ENCODE measurements at places on chromosomes 12 and 14.
A peak's percentile ranks its signal among the peaks of the same experiment; 100 is the strongest.

GRCh38 chr12:32253154-32253790, 146.1 kb upstream of the FGD4 start:
- peak; percentile 18 for DNase-seq

DNA sequence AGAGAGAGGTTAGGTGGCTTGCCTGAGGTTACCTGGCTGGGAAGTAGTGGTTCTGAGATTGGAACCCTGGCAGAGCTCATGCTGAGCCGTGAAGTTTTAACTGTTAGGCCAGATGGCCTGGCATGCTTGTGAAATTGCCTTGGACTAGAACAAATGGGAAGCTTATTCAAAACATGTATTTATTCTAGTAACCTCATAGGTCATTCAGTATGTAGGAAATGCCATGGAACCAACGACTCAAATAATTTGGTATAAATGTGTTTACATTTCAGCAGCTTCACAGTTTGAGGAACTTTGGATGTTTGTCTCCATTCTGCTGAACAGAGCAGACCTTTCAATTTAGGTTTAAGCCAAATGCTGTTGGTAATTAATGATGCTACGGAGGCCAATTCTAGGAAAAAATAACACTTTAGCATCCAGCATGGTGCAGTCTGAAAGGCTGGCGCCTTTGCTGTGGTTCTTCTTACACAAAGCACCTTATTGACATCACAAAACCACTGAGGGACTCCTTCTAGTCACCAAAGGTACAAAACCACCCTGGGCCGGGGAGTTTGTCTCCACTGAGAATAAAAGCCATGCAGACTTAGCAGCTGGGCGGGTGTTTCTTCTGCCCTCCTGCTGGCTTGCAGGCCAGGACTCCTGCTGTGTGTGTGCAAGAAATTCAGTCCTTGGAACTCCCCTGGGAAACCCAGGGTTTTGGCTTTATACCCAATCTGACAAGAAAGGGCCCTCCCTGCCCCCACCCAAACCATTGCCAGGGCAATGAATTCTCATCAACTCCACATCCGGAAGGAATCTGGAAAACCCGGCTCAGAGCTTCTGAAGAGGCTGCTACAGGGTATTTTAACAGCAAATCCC, 64.2 kb downstream of the ELK3 start:
- DNase-seq = peak; percentile 59

- no peak for DNase-seq
Observed at GRCh38 chr14:88791252-88791621, 1.5 kb downstream of the EML5 start.

DNA sequence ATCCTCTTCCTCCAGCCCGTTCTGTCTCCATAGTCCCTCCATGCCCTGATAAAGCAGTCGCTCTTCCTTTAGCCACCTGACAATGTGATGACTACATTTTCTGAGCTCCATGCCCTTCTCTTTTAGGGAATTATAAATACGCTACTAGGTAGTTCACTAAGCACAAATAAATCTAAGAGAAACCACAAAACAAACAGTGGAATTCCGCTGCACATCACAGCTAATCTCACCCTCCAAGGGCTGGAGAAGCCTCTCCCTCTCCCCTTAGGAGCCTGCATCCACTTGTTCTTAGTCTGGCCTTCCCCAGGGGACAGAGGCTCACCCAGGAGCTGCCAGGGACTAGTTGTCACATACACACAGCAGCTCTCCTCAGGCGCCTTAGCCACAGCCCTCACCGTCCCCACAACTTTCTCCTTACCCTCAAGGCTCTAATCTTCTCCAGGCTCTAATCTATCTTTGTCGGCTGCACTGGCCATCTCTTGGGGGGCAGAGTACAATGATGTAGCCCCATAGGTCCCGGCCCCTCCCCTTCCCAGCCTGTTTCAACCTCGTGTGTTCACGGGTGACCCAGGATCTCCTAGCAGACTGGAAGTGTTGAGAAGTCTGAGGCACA, 55.9 kb upstream of the GPR68 start:
- DNase-seq = no peak

DNA sequence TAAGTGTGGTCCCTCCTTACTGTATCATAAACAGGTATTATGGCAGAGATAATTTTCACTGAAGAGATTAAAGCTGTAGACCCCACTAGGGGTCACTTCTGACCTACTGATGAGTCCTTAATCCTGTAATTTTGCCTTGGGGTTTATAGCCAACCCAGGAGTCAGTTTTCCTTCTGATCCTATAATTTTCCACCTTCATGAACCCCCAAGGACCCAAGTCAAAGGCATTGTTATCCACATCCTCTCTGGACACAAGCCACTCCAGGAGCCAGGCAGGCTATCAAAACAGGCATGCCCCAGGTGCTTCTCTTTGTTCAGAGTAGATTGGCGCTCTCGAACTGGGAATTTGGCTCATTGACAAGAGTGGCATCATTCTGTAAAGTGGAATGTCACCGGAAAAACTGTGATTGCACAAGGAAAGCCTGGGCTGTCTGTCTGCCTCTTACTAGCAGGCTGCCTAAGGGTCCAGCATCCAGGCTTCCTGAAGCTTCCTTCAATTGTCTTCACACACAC, 1523.2 kb upstream of the FLRT2 start:
- no peak for DNase-seq

GRCh38 chr12:52050116-52050757, 1.0 kb upstream of the NR4A1 start:
- DNase-seq = no peak

DNA sequence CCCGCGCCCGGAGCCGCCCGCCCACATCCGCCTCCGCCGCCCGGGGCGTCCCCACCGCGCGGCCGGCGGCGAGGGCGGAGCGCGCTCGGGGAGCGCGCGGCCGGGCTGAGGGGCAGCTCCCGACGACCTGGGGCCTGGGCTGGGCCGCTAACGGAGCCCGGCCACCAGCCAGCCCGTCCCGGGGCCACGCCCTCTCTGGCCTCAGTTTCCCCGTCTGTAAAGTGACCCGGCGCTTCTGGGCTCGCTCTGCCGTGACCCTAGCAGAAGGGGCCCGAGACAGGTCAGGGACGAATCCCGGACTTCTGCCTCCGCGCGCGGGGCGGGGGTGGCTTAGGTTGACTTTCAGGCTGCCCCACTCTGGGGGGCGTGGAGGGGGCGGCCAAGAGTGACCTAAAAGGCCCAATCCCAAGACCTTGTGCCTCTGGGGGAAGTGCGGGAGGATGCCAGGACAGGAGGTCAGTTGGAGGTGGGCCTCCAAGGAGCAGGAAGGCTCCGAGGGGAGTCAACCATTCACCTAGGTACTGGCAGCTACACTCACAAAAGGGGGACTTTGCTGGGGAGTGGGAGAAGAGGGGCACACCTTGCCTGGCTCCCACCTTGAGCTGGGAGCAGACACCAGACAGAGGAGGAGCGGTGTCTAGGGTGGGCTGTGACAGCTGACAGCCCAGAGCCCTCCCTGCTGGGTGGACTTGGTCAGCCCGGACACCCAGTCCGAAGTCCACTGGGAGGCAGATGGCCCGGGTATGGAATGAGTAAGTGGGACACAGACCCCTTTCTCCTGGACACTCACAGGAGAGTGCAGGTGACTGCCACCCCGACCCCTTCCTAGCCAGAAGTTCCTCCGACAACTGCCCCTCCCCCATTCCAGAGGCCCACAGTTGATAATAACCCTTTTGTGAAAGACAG, 486 bp upstream of the AKT1 start:
- peak; percentile 73 for DNase-seq

GRCh38 chr12:57272337-57273151, 21.6 kb upstream of the STAC3 start:
- peak; percentile 60 for DNase-seq

- no peak for DNase-seq
Observed at GRCh38 chr14:20615996-20616395, 24.8 kb upstream of the RNASE12 start.

- no peak for DNase-seq
Observed at GRCh38 chr12:94318181-94318580, 141.5 kb downstream of the CEP83 start.

- DNase-seq = no peak
Observed at GRCh38 chr12:66321435-66321834, 19.1 kb downstream of the HELB start.

DNA sequence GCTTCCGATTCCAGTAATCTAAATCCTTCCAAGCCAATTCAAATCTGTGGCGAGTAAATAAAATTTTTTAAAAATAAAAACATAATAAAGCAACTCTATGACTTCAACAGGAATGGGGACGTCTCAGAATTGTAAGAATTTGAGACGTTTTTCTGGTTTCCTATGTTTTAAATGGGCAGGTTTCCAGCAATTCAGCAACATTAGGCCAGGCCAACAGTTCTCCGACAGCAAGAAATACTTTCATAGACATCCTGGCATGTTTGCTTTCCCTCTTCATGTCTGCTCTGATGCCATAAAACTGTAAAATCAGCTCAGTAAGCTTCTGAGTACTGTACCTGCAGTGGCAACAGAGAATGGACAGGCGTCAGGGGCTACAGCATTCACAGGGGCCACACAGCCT, 35.8 kb upstream of the DICER1 start:
- no peak for DNase-seq

- peak; percentile 46 for DNase-seq
Observed at GRCh38 chr12:87667378-87667777, 361.8 kb downstream of the C12orf50 start.

DNA sequence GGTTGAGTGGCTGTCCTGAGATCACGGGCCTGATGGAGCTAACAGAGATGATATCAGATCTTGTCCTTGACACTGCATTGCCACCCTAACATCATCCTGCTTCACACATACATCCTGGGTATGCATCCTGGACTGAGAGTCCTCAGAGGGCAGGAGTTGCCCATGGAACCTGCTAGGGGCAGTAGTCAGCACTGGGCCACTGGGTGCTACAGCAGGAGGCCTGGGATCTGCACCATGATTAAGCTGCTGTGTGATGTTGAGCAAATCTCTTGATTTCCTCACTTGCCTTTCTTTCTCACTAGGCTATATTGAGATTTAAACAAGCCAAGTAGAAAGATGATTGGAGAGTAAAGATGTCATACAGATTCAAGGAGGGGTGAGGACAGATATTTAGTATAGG, 22.1 kb upstream of the EIF4B start:
- DNase-seq = peak; percentile 52

GRCh38 chr12:123989168-123989567, 16.2 kb downstream of the ZNF664 start:
- DNase-seq = no peak

GRCh38 chr14:43887523-43887922, 619.6 kb downstream of the FSCB start:
- DNase-seq = no peak

DNA sequence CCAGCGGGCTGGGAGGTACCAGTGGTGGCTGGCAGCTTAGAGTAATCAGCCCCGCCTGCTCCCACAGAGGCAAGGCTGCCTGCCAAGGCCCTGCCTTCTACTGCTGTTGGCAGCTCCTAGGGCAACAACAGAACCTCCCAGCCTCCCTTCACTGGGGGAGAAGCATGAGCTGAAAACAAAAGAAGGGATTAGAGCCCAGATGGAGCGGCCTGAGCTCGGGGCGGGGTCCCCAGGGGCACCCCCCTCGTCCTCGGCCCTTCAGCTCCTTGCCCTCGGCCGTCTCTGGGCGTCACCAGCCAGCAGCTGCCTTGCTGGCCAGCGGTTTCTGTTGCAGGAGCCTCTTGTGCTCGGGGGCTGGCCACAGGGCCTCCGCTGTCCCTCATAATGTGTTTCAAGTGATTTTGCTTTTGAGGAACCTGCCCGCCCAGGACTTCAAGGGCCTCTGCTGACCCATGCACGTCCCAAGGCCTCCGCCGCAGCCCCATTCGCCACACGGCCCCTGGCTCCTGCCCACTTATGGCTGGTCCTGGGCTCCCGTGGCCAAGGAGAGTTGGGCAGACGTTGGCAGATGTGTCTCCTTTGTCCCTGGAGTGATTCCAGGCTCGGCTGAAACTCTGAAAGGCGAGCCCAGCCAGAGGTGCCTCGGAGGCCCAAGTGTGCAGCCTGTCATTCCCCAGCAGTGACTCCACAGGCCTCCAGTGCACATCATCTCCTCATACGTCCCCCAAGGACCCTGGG, 49.7 kb downstream of the PSMA6 start:
- peak; percentile 94 for DNase-seq

DNA sequence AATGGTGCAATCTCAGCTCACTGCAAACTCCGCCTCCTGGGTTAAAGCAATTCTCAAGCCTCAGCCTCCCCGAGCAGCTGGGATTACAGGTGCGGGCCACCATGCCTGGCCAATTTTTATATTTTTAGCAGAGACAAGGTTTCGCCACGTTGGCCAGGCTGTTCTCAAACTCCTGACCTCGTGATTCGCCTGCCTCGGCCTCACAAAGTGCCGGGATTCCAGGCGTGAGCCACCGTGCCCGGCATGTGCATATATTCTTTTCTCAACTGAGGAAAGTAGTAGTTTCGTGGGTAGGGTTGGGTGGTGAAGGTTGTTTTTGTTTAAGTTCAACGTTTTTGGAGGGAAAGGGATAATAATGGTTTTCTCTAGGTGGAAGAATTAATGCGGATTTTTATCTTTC, 94.2 kb upstream of the CEP83 start:
- DNase-seq = no peak

- DNase-seq = no peak
Observed at GRCh38 chr14:78346747-78347146, 176.6 kb downstream of the NRXN3 start.

- peak; percentile 28 for DNase-seq
Observed at GRCh38 chr12:93173178-93173957, 204.4 kb upstream of the NUDT4 start.

DNA sequence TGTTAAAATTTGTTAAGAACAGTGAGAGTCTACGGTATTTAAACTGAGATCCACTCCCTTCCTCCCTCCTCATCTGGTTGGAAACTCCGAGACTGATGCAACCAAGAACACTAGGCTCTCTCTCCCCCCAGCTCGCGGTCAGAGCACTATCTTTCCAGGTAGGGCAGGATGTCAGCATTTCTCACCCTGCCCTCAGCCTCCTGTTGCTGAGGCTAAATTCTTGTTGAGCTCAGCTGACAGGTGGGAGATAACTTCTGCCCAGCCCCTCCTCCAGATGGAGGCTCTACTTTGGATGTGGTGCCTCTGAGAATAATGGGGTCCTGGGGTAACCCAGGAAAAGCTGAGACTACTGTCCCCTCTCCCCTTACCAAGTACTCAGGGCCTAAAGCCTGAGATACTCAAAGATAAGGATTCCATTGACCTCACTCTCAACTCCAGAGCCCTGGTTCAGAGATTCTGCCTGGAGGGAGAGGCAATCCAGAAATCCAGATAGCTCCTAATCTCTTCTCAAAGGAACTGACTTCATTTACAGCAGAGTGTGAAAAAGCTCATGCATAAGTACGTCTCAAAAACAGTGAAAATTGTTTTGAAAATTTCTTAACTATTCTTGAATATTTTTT, 110.1 kb downstream of the EML5 start:
- no peak for DNase-seq

DNA sequence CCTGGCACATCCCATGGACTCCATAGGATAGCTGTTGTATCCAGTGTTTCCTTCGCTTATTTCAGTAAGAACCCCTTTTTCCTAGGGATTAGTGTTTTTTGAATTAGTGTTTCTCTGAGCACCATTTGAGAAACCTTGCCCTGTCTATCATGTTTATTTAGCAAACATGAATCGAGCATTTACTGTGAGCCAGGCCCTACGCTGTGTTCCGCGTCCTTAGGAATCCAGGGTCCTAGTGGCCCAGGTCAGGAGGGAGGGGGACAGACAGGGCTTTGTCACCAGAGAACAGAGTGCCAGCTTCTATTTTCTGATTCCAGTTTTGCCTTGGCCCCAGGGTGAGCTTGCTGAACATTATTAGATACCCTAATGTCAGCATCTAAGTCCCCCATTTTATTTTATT, 2.5 kb downstream of the TEAD4 start:
- no peak for DNase-seq
